SK-N-DZ (cell line): ENCODE measurements at places on chromosomes 2 and 18.
A peak's percentile ranks its signal among the peaks of the same experiment; 100 is the strongest.

GRCh38 chr2:68846091-68846490 lies 25.1 kb downstream of the BMP10 start:
- DNase-seq, result no peak

GRCh38 chr2:21288299-21288698 lies 164.5 kb downstream of the TDRD15 start:
- DNase-seq, result no peak

DNA sequence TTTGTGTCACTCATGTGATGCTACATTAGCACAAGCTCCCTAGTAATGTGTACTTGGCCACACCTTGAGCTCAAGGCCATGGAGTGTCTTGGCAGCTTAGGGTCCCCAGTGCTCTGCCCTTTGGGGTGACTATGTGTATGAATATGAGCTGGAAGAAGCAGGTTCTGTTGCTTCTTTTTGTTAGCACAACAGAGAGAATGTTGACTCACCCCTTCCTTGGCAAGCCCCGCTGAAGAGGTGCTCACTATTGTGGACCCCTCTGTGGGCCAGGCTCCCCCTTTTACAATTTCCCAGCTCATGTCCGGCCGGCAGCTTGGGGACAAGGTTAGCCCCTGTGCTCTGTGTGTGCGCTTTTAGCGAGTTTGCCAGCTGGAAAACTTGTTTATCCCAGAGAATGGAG lies 48.1 kb downstream of the DGKD start:
- no peak for DNase-seq

GRCh38 chr2:12978066-12978835 lies 261.5 kb downstream of the TRIB2 start:
- DNase-seq, result no peak

- no peak for DNase-seq
Observed at GRCh38 chr2:129737660-129738527, 241.6 kb upstream of the RAB6C start.

DNA sequence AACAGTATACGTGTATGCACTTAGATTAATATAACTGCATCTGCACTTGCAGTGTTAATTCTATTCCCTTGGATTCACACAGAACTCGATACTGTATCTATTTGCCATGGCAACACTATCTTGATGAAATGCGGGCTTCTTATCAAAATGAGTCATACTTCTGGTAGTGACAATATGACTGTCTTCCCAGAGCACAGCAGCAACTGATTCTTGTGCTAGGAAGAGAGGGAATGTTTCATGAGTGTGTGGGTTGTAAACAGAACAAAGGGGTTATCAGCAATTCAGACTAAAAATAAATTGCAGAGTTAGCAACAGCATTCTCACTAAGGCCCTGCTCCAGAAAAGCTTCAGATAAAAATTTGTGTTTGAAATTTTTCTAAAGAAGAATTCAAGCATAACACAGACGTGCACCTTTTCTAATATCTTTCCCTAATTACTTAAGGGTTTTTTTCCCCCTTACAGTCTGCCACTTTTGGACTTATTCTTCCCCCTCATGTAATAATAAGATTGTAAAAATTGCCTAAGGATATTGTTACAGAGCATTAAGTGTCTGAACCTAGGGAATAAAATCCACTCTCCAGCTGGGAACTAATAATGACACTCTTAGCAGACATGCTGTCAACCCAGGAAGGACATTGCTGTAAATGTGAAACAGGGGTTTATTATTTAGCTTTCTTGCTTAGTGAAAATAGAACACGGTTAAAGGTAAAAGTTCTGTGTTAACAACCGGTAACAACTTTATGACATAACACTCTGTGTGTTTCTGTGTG lies 99.9 kb upstream of the SLC38A11 start:
- DNase-seq, result peak; percentile 65
